ENCODE measurements at places on chromosomes 2 and 18.
A peak's percentile ranks its signal among the peaks of the same experiment; 100 is the strongest.

GRCh38 chr2:25312958-25313710, 28.6 kb downstream of the DNMT3A start:
- no peak for DNase-seq

- peak; percentile 68 for DNase-seq
Measured at GRCh38 chr2:84395820-84396219, 63.3 kb downstream of the SUCLG1 start.

DNA sequence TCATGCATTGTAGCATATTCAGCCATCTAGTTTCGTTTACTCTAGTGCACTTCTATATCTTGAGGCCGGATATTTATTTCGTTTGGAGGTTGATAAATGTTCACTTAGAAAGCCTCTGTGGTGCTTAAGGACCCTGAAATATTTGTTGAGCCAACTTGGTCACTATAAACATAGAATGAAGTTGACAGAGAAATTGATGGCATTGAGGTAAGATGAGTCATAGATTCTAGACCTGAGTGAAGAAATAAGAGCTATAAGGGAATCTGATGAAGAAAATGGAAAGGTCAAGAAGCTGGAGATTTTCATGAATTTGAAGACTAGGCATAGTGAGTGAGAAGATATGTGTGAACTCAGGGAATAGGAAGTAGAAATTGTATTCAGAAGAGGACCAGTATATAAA, 35.9 kb downstream of the EPC2 start:
- DNase-seq: no peak

GRCh38 chr2:167420211-167420610, 531.9 kb downstream of the XIRP2 start:
- no peak for DNase-seq

DNA sequence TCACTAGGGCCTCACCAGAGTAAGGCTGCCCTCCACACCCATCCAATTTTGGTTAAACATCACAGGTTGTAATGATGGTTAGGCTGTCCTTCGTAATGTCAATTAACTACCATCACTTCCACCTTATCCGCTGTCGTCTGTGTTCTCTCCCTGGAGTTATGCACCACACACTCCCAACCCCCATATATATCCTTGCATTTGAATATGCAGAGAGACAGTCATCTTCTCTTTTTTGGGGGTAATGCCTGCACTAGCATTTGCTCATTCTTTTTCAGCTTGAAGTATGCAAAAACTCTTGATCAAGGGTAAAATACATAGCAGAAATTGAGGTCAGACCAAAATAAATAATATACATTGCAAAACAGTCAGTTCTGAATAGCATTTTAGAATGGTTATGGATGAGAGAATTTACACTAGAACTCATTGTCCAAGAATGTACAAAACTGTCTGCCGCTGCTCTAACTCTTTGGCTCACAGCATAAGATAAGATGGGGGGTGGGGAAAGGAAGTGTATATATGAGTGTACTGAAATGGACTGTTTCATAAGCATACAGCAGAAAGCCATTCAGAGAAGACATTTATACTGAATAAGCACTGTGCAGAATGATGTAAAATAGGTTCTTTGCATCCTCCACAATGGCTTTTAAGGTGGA, 397.8 kb upstream of the CHST9 start:
- DNase-seq: no peak

GRCh38 chr2:33681364-33681757, 82.3 kb upstream of the FAM98A start:
- DNase-seq: no peak

- DNase-seq: no peak
Measured at GRCh38 chr2:205786976-205787375, 104.7 kb downstream of the NRP2 start.

DNA sequence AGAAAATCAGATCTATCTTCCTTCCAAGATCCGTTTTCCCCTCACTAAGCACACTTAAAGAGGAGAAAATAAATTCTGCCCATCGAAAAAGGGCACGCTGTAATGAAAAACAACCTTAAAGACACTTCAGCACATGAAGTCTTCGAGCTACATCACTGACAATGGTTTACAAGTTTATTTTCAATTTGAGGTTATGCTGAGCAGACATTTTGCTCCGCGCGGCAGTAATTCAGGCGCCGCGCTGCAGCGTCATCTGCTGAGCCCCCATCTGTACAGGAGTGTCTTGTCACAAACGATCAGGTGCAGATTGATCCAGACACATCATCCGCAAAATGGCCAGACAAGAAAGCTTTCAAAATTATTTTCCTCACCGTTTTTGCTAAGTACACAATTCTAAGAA, 341.7 kb downstream of the STK39 start:
- no peak for DNase-seq

DNA sequence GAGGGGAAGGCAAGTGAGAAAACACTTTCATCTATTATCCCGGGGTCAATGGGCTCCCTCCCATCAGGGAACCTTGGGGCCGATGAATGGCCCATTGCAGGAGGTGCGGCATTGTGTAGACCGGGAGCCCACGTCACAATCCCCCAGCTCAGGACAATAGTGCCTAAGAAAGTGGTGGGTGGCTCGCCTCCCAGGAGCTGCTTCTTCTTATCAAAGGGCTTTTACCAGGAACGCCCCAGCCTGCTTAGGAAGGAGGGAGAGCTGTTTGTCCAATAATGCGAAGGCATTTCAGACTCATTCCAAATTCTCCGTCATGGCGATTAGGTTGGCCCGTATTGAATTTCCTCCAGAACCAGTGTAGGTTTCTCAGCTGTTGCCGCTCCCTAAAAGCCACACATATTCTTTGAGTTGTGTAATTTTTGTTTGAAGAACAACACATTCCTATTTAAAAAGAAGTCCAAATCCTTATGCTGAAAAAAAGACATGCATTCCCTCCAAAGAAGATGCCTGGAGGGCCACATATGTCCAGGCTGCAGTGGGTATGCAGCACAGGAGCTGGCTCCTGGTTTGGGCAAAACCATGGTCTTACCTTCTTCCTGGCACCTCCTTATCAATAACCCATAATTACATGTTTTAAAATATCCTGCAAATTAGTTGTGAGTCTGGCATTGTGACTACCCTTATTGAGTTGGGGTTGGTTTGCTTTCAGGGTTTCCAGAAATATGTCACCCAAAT, 264.7 kb downstream of the MYCN start:
- DNase-seq: no peak

- DNase-seq: no peak
Measured at GRCh38 chr2:64808092-64808491, 154.4 kb upstream of the SERTAD2 start.

All from HS-27A (cell line).